Tongue (tissue), 3 donors: ENCODE measurements at places on chromosomes 3 and 15.
A peak's percentile ranks its signal among the peaks of the same experiment; 100 is the strongest.

GRCh38 chr3:183984749-183985729 is 32.6 kb downstream of the ABCC5 start:
- DNase-seq, result no peak

DNA sequence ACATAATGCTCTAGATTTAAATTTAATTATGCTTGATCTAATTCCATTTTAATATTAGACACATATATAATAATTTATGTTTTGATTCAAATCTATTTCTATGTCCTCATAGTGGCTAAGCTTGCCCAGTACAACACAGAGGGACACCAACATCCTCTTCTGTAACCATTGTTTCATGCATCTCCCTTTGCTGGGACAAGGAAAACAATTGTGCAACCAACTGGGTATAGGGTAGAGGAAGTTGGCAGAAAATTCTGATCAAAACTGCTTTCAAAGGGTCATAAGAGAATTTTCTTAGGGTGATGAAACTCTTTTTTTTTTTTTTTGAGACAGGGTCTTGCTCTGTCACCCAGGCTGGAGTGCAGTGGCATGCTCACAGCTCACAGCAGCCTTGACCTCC is 121.4 kb upstream of the SGO1 start:
- DNase-seq, result no peak

GRCh38 chr15:51798281-51798680 is 31.2 kb upstream of the TMOD3 start:
- no peak for DNase-seq

DNA sequence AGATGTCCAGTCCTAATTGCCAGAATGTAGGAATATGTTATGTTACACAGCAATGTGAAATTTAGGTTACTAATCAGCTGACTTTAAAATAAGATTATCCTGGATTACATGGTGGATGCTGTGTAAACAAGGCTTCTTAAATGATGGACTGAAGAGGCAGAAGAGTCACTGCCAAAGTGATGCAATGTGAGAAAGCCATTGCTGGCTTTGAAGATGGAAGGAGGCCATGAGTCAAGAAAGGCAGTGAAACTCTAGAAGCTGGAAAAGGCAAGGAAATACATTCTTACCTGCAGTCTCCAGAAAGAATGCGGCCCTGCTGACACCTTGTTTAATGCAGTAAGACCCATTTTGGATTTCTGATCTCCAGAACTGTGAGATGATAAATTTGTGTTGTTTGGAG is 179.1 kb upstream of the ZPLD1 start:
- no peak for DNase-seq

GRCh38 chr15:52559575-52559974 is 9.3 kb downstream of the ARPP19 start:
- no peak for DNase-seq

DNA sequence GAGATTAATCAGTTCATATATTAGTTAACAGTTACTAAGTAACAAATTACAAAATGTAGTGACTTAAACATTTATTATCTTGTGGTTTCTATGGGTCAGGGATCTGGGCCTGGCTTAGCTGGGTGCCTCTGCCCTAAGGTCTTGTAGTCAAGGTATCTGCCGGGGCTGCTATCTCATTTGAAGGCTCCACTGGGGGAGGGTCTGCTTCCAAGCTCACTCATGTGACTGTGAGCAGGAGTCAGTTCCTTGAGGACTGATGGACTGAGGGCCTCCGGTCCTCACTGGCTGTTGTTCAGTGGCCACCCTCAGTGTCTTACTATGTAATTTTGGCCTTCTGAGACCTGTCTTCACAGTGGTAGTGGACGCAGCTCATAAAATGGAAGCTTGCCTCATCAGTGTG is 135.9 kb upstream of the PLXNA1 start:
- DNase-seq, result no peak

- no peak for DNase-seq
Measured at GRCh38 chr3:49927798-49928197, 1.8 kb downstream of the MON1A start.

DNA sequence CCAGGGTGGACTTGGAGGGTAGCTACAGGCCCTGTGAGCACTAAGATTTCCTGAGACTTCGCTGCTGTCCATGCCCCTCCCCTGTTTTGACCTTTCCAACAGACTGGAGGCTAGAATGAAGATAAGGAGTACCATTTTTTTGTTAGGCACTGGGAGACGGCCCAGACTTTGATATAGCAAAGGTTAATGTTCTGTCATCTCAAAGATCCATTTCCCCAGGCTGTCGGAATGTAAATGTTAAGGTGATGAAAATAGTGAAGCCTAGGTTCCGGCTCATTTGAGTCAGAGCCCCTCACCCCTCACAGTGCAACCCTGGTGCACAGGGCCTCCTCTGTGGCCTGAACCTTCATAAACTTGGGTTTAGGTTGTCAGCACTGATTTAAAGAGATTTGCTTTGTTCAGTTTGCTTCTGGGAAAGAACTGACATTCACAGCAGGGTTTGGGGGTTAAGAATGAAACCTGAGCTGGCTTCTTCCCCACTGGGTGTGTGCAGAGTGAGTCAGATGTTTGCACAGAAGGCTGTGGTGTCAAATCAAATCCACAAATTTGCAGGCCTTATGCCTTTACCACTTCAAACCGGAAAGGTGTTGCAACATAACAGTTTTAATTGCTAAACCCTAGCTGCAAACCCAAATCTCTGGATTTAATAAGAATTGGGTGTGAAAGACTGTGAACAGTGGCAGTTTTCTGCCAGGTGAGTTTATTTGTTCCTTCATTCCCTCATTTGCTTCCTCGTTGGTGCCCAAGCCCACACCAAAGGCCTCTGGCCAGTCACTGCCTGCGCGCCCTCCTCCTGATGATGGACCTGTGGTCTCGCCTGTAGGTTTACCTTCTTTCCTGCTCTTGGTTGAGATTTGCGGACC is 20.6 kb upstream of the KCTD6 start:
- DNase-seq, result peak; percentile 76

GRCh38 chr3:32181365-32181764 is 57.1 kb upstream of the CMTM8 start:
- peak; percentile 21 for DNase-seq

GRCh38 chr3:42355612-42356011 is 54.8 kb downstream of the LYZL4 start:
- DNase-seq, result no peak

DNA sequence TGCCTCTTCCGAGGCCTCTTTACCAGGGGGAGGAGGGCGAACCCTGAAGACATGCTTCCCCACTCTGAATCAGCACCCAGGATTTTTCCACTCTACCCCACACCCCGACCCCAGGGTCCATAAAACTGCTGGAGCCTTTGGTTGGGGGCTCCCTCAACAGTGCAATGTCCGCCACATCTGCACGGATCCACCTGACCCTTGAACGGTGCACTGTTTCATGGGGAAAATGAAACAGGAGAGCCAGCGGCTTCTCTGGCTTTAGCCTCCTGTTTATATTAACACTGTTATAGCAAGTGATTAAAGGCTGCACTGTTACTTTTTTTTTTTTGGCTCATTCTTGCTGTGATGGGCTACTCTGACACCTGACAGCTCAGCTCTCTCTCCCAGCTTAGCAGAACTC is 124.1 kb upstream of the DLG1 start:
- no peak for DNase-seq

- no peak for DNase-seq
Measured at GRCh38 chr3:38730281-38730680, 80.8 kb upstream of the SCN5A start.

DNA sequence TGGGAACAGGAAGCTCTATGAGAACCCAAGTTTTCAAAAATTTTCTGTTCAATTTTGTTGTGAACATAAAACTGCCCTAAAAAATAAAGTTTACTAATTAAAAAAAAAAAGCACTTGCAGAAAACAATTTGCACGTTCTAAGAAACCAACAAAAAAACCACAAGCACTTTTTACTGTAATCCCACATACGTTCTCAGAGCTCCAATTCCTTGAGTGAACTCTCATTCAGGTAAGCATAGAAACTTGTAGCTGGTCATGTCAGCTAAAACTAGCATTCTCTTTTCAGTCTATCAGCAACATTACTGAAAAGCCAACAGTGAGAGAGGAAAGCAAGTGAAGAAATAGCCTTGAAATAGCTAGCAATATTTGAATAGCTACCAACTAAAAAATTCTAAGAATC is 11.5 kb upstream of the TMF1 start:
- DNase-seq, result no peak

- no peak for DNase-seq
Measured at GRCh38 chr3:50687127-50687751, 12.5 kb downstream of the DOCK3 start.

DNA sequence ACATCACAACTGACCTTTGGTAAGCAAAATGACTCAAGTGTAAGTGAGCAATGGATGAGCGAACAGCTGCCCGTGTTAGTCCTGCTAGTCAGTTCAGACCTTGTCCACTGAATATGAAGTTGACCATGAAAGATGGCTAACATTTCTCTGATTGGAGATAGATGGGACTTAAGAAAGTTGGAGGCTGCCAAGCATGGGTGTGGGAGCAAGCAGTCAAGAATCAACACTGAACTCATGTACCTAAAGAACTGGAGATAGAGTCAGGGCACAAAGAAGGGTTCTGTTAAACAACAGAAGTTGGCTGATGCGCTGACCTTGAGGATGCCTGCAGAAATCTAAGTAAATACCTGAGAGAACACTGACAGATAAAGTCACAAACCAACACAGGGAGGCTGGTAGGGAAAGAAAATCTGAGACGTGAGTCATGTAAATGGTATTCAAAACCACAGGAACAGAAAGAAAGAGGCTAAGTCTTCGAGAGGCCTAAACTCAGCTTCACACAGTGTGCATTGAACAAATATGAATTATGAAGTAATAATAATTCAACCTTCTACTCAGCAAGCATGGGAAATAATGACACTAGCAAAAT is 30.7 kb upstream of the ANPEP start:
- no peak for DNase-seq

DNA sequence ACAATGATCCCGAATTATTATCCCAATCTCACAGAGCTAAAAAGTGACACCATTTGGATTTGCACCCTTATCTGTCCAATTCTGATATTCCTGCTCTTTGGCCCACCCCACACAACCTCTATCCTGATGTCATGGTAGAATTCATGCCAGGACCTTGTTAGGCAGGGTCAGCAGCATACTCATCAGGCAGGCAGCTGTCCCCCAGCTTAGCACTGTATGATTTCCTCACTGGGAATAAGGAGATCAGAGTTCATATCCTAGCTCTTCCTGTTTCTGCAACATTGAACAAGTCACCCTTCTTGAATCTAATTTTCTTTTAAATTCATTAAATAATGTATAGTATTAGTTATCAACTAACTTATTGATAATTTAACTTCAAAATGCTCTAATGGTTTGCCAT is 12.0 kb upstream of the C3orf80 start:
- no peak for DNase-seq

GRCh38 chr3:11607816-11608215 is 35.9 kb downstream of the VGLL4 start:
- no peak for DNase-seq

DNA sequence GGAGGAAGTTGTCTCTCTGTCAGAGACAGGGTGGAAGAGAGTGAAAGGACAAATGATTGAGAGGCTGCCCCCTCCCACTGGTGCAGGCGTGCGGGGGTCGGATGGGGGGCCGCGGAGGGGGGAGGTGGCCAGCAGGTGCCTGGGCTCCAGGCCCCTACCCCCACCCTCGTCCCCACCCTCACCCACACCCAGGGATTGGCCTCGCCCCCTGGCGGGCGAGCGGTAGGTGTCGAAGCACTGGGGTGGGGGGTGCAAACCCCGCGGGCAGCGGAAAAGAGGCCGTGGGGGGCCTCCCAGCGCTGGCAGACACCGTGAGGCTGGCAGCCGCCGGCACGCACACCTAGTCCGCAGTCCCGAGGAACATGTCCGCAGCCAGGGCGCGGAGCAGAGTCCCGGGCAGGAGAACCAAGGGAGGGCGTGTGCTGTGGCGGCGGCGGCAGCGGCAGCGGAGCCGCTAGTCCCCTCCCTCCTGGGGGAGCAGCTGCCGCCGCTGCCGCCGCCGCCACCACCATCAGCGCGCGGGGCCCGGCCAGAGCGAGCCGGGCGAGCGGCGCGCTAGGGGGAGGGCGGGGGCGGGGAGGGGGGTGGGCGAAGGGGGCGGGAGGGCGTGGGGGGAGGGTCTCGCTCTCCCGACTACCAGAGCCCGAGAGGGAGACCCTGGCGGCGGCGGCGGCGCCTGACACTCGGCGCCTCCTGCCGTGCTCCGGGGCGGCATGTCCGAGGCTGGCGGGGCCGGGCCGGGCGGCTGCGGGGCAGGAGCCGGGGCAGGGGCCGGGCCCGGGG is at the start of gene KAT2B:
KAT2B (plus strand) TSS at position 682 of the 783 bp plus-strand sequence; CDS start at position 714, 32 bp downstream.
- DNase-seq, result peak; percentile 88

DNA sequence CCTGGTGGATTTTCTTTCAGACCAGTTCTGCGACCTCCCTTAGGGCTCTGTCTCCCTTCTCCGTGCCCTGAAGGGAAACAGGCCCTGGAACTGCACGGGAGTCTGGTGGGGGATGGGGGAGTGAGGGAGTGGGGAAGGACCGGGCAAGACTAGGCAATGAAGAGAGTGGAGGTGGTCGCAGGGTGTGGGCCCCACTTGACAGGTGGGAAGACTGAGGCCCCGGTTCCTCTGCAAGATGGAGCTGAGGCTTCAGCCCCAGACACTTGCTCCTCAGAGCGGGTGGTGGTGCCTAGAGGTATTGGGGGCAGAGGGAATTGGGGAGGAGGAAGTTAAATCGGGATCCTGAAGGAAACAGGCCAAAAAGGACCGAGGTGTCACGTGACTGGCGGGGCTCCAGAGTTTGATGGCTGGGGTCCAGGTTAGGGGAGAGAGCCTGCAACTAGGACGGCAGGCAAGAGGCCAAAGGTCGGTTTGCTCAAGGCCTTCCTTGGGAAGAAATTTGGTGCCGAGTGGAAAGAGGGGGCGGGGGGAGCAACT is 597 bp upstream of the CAMK1 start:
- peak; percentile 76 for DNase-seq

DNA sequence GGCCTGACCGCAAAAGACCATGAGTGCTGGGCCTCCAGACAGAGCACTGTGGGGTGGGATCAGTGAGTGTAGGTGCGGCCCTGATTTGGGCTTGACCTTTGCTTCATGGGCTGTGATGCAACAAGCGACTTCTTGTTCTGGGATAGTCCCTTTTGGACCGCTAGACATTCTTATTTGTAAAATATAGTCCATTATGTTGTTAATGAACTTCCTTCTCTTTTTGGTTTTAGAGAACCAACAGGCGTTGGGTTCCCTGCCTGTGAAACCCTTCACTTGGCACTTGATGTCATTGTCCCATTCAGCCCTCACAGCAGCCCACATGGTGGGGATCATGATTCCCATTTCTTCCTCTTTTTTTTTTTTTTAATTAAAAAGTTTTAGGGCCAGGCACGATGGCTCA is 15.8 kb upstream of the TRH start:
- DNase-seq, result no peak

DNA sequence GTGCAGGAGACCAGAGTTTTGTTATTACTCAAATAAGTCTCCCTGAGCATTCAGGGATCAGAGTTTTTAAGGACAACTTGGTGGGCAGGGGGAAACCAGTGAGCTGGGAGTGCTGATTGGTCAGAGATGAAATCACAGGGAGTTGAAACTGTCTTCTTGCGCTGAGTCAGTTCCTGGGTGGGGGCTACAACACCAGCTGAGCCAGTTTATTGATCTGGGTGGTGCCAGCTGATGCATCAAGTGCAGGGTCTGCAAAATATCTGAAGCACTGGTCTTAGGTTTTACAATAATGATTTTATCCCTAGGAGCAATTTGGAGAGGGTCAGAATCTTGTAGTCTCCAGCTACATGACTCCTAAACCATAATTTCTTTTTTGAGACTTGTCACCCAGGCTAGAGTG is 13.8 kb upstream of the ZNF662 start:
- DNase-seq, result no peak

- DNase-seq, result peak; percentile 14
Measured at GRCh38 chr3:70916375-70917055, 604.1 kb upstream of the MDFIC2 start.
